Spinal cord (tissue), 10 donors: ENCODE measurements at places on chromosomes 5 and 9. TPM values are rescaled to one million over a fixed set of nuclear protein-coding genes. Genes with fewer than 3 reads are reported as not detected.

Gene MAMDC2
- total RNA-seq: 8.2 TPM

Gene TMED7
- total RNA-seq: 142 TPM

Gene BRD8
- 72.7 TPM for total RNA-seq

Gene C9orf43
- 0.69 TPM for total RNA-seq

Gene FGD3
- 5.8 TPM for total RNA-seq

Gene NAIF1
- 11.1 TPM for total RNA-seq

Gene SNX2
- 104 TPM for total RNA-seq

Gene CSF2
- total RNA-seq: not detected

Gene SCGB3A2
- total RNA-seq: not detected

Gene BARHL1
- not detected for total RNA-seq

Gene CERT1
- 25.3 TPM for total RNA-seq

Gene ANKRD33B
- total RNA-seq: 4.1 TPM

Gene COL27A1
- total RNA-seq: 16.9 TPM

Gene CDC25C
- 3.7 TPM for total RNA-seq

Gene SPATA31A3
- not detected for total RNA-seq

Gene CDC26
- 39.7 TPM for total RNA-seq
